ENCODE measurements at places on chromosomes 11 and 22.

DNA sequence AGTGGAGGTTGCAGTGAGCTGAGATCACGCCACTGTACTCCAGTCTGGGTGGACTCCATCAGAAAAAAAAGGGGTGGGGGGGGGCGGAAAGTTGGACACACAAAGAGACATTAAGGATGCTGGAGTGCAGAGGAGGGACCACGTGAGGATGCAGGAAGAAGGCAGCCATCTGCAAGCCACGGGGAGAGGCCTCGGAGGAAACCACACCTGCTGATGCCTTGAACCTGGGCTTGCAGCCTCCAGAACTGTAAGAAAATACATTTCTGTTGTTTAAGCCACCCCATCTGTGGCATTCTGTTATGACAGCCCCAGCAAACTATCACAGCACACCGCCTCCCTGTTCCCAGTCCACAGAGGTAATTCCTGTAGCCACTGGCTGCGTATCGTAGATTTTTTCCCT, 9.2 kb upstream of the STIP1 start:
- no peak for DNase-seq

GRCh38 chr22:24887260-24887659, 59.2 kb downstream of the LHFPL7 start:
- no peak for DNase-seq

DNA sequence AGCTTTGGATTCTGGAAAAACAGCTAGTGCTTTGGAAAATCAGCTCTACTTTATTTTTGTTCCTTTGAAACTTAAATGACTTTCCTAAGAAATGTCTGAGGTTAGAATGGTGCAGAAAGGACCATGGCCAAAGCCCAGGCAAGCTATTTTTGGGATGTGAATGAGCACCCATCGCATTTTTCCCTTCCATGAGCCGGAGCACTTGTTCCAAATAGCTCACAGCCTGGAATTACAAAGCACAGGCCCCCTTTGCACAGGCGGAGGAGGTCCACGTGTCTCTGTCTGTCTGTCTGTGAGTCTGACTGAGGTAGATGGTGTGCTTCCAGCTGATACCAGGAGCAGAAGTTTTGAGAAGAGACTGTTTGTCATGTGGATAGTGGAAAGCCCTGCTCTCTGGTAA, 50.7 kb downstream of the MICAL2 start:
- DNase-seq = no peak

GRCh38 chr11:9738116-9738515, 74.2 kb downstream of the SWAP70 start:
- no peak for DNase-seq
